Activated T-helper 17 cell treated with anti-CD3 and anti-CD28 coated beads, Interleukin-2, amount 50 U/mL, for 72 hours (primary cell): ENCODE measurements at places on chromosomes 7 and 10. TPM values are rescaled to one million over a fixed set of nuclear protein-coding genes. Genes with fewer than 3 reads are reported as not detected.

The TPST1 gene
- total RNA-seq, result 0.93 TPM

The ANLN gene
- 67.1 TPM for total RNA-seq

The ADARB2 gene
- not detected for total RNA-seq

DNA sequence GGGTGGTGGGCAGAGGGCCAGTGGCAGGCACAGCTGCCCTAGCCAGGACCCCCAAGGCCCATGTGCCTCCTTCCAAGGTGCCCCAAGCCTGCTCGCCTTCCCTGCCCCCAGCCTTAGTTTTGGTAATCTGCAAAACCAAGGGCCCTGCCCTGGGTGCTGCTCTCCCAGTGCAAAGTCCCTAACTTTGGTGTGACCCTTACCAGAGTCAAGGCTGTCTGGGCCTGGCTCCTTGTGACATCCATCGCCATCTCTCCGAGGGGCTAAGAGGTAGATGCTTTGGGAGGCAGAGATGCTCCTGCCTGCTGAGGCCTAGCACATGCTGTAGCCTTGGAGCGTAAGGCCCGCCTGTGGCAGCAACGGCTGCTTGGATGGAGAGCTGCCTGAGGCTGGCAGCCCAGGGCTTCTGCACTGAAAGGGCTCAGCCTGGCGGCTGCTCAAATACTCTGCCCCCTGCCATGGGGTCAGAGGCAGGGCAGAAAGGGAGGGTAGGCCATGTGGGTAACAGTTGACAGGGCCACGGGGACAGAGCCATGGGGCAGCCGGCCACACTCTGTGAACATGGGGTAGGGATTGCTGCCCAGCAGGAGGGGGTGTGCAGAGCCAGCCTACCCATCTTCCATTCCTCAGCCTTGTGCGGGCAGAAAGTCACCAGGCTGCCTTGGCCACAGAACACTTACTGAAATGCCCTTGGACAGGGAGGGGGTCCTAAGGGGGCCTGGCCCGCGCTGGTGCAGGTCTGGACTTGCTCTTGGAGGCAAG, 17.9 kb upstream of the MYL7 start:
- ATAC-seq, result no peak

DNA sequence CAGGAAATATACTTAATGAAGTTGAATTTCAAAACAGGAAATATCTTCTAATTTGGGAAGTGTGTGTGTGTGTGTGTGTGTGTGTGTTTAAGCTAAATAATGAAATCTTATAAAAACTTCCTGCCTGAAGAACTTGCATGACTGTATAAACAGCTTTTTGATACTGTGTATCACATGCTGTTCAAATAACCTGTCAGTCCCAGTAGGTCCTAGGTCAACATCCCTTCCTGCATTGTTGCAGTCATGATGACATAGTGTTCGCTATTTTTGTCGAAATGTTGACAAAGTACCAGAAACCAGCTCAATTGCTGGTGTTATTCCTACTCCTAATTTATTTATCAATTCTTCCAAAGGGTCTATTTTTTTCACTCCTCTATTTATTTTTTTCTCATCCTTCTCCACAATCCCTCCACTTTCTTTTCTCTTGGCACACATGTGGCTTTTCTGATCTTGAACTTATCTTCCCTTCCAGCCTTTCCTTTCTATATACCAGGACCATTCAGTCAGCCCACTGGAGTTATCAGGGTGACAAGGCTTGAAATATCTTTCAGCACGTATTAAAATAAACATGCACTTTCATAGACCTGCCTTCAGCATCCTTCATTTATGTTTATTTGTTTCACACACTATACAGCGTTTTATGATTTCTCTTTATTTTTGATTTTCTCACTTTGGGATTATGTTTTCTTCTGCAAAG, 115.8 kb downstream of the PLXDC2 start:
- ATAC-seq, result no peak

DNA sequence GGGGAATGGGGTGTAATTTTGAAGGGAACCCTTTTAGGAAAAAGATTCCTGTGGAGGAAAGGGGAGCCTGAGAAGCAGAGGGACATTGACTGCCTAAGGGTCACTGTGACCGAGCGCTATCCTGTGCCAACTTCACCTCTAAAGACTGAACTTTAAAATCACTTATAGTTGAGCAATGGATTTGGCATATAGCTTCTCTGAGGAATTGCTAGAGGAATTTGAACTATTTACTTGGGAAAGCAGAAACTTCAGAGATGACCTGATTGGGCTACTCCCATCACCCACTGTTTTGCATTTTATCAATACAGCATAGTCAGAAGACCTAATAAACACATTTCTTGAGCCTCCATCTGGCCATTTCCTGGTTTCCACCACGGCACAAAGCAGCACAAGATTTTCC, 23.7 kb upstream of the WNT16 start:
- no peak for ATAC-seq

DNA sequence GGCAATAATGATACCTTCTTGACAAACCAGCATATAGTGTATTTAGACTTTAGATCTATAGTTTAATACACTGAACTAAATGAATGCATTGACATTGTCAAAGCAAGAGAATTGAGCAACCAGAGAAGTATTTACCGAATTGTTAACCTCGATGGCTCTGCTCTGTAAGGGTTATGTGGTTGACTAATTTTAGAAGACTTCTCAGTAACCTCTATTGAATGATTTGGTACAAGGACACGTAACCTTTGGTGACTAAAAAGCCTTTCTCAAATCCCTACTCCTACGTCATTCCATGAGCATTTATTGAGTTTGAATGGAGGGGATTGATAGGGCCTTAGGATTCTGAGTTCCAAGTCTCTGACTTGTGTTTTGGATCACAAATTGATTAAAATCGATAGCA, 67.6 kb downstream of the MDFIC start:
- no peak for ATAC-seq

- no peak for ATAC-seq
Measured at GRCh38 chr10:113959383-113959760, 84.3 kb upstream of the ADRB1 start.

- ATAC-seq, result no peak
Measured at GRCh38 chr10:117936141-117936540, 110.6 kb downstream of the RAB11FIP2 start.

DNA sequence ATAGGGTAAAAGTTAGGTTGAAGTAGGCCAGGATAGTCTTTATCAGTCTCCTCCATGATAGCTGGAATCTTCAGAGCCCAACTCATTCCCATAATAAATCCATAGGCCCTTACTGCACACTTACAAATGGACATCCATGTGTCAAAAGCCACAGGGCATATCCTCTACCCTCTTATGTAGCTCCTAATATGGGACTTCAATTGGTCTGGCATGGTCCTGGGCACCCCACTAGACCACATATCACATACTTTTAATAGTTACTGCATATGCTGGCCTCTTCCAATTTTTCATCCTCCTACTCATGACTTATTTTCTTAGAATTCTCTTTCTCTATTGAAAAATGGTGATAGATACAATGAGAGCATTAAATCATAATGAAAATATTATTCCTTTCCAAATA, 169.3 kb downstream of the MAGI2 start:
- ATAC-seq, result no peak

GRCh38 chr7:3064067-3064466, 20.4 kb upstream of the CARD11 start:
- ATAC-seq, result no peak

- ATAC-seq, result no peak
Measured at GRCh38 chr7:94410413-94411187, 15.9 kb downstream of the COL1A2 start.

DNA sequence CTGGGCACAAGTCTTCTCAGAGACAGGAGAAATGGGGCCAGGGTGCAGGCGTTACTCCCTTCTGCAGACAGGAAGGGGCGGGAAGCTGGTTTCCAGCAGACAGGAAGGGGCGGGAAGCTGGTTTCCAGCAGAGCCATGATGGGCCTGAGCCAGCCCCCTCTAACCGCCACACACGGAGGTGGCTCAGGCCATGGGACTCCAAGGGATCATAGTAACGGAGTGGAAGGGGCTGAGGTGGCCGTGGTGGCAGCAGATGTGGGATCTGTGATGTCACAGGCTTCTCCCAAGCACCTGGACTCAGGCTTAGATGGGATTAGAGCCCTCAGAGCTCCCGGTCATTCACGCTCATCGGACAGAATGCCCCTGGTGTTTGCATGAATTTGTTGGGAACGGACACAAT, 177.8 kb downstream of the USP6NL start:
- no peak for ATAC-seq
